Spinal cord (tissue), 10 donors: ENCODE measurements at places on chromosomes 1 and 21.

DNA sequence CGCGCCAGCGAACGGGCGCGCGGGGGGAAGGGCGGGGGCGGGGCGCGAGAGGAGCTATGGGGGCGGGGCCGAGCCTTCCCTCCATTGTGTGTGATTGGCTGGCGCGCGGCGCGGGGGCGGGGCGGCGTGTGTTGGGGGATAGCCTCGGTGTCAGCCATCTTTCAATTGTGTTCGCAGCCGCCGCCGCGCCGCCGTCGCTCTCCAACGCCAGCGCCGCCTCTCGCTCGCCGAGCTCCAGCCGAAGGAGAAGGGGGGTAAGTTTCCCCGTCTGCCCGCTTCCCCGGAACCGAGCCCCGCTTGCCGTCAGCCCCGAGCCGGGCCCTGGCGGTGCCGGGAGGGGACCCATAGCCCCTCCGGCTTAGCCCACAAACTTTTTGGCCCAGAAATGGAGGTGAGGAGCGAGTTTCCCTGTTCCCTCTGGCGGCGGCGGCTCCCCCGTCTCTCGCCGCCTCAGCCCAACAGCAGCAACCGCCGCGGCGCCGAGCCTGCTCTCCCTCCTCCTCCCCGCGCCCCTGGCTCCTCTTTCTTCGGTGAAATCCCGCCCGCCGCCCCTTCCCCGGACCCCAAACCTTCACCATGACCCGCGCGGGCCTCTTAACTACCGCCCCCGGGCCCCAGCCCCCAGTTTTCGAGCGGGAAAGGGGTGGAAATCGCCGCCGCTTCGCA is at the start of gene H3-3A:
Gene H3-3A (plus strand): TSS at position 159 of the 666 bp plus-strand sequence. CDS start 1,636 bp downstream, outside the sequence.
- DNase-seq: peak; percentile 65

DNA sequence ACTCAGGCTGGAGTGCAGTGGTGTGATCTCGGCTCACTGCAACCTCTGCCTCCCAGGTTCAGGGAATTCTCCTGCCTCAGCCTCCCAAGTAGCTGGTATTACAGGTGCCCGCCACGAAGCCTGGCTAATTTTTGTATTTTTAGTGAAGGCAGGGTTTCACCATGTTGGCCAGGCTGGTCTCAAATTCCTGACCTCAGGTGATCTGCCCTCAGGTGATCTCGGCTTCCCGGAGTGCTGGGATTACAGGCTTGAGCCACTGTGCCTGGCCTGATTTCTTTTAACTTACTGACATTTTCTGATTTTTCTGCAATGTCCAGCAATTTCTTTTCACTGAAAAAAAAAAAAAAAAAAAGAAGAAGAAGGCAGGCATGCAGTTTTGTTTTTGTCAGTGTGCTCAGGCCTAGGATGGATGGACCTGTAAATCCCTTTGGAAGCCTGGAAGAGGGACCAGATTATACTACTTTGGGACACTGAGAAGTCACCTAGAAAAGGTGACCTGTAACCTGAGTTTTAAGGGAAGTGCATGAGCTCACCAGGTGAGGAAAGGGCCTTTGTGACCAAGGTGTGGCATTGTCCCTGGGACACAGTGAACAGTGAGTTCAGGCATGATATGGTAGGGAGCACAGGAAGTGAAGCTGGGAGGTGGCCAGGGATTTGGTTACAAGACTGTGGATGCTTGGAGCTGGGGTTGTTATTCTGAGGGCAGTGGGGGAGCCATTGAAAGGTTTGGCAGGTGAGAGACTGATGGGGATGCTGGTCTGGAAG is 2.7 kb upstream of the TMEM61 start:
- no peak for DNase-seq

- no peak for DNase-seq
Observed at GRCh38 chr1:58818075-58818474, 34.2 kb upstream of the JUN start.

GRCh38 chr1:159943278-159943640 is 2.2 kb downstream of the IGSF9 start:
- DNase-seq: no peak

- DNase-seq: no peak
Observed at GRCh38 chr1:192133350-192133926, 24.8 kb upstream of the RGS18 start.

- DNase-seq: no peak
Observed at GRCh38 chr21:42193131-42193671, 25.7 kb upstream of the ABCG1 start.

GRCh38 chr1:3312898-3313575 is 141.4 kb upstream of the ARHGEF16 start:
- no peak for DNase-seq

DNA sequence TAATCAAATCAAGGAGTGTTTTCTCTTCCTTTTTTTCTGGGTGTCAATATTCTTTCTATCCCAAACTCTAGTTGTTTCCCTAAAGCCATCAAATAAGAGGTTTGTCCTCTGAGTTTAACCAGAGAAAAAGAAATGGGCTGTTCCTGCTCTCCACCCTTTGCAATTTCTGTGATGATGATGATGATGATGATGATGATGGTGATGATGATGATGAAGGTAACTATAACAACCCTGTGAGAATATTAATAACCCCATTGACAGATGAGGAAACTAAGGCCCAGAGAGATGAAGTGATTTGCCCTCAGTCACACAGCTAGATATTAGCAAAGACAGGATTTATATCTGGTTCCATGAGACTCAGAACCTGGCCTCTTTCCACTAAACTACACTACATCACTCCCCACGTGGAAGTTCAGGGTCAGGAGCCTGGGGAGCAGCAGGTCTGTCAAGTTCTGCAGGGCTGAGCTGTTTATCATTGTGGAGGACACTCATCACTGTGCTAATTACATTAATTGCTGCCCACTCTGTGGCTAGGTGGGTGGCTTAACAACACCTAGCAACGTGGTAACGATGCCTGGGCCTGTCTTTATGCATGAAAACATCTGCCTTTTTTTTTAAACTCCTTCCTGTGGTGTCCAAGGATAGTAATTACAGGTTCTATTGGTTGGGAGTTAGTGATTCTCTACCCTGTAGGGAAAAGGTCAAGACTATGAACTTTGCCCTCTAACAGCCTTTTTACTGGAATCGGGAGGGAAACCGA is 19.0 kb upstream of the JUN start:
- DNase-seq: no peak

GRCh38 chr1:76433526-76433925 is 359.0 kb downstream of the ST6GALNAC3 start:
- DNase-seq: no peak

DNA sequence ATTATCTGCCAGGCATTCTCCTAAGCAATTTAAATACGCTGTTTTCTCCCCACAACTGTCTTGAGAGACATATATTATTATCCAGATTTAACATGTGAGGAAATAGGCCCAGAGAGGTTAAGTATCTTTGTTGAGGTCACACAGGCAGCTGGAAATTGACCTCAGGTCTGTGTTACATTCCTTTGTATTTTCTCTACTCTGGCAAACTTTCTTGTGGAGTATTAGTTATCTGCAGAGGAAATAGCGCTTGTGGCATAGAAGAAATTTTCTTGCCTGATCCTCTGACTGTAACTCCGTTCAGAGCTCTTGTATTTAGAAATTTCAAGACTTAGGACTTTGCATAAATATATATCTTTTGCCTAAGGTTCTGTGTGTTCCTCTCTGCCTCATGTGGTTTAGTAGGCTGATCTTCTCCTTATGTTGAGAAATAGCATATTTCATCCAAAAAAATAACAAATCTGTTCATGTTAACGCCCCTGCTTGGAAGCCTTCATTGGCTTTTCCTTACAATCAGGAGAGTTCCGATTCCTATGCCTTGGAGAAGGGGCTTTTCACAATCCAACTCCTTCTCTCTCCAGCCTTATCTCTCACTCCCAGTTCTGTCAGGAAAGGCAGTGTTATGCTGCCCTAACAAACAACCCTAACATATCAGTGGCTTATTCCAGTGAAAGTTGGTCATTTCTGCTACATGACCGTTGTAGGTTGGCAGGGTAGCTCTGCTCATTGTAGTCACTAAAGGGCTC is 2.5 kb upstream of the JUN start:
- no peak for DNase-seq

GRCh38 chr1:82346141-82346540 is 545.4 kb downstream of the ADGRL2 start:
- no peak for DNase-seq

- no peak for DNase-seq
Observed at GRCh38 chr1:114479134-114479533, 31.9 kb downstream of the TRIM33 start.

- DNase-seq: peak; percentile 55
Observed at GRCh38 chr1:65420590-65421350, at the start of the genes LEPR and LEPROT. Gene LEPR (plus strand): TSS chr1:65420668. CDS start chr1:65565566, 144,898 bp downstream. Gene LEPROT (plus strand): TSS chr1:65420668. CDS start chr1:65420725, 57 bp downstream.

- no peak for DNase-seq
Observed at GRCh38 chr1:95207223-95207935, 26.6 kb upstream of the RWDD3 start.

- DNase-seq: no peak
Observed at GRCh38 chr1:39170731-39171667, 33.5 kb upstream of the MACF1 start.

DNA sequence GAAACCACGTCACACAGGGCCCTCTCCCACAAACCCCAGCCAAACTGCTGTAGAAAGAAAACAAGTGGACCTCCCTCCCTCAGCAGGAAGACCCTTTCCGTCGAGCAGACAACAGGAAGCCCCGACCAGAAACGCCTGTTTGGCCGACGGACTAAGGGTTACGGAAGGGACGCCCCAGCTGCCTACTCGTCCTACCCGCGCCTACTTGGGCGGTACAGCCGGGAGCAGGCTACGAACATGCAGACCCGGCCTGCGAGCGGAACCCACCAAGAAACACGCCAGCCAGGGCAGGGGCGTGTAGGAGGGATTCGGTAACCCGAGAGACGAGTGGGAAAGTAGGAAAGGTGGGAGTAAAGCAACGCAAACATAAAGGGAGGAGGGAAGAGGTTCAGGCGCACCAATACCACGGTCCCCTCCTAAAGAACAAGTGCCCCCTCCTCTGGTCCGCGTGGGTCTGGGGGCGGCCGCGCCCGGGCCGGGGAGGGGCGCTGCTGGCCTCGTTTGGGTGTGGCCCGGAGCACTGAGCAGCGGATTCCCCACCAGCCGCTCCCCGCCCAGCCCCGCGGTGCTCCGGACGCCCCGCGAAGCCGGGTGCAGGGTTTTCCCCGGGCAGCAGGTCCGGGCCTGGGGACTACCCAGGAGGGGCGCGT is 450 bp downstream of the S100A10 start:
- DNase-seq: no peak

GRCh38 chr1:220604926-220605325 is 77.0 kb downstream of the MARK1 start:
- no peak for DNase-seq

- no peak for DNase-seq
Observed at GRCh38 chr21:36203603-36203889, 46.9 kb downstream of the DOP1B start.

- peak; percentile 0 for DNase-seq
Observed at GRCh38 chr1:72357411-72357810, 75.1 kb upstream of the NEGR1 start.

DNA sequence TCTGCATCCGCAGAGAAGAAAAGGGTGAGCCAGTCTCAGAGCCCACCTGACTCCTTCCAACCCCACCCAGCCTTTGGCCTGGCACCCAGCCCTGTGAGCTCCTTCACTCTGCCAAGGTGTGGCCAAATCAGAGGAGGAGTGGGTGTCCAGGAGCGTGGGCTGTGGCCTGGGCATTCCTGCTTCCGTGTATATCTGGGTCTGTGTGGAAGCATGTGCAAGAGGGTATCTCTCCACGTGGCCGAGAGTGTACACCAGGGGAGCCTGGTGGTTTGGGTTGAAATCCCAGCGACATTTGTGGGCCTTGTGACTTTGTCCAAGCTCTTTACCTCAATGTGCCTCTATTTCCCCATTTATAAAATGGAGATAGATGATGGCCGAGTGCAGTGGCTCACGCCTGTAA is 29.8 kb downstream of the CDCP2 start:
- no peak for DNase-seq

GRCh38 chr1:89149229-89149628 is 23.3 kb upstream of the GBP2 start:
- DNase-seq: peak; percentile 17

DNA sequence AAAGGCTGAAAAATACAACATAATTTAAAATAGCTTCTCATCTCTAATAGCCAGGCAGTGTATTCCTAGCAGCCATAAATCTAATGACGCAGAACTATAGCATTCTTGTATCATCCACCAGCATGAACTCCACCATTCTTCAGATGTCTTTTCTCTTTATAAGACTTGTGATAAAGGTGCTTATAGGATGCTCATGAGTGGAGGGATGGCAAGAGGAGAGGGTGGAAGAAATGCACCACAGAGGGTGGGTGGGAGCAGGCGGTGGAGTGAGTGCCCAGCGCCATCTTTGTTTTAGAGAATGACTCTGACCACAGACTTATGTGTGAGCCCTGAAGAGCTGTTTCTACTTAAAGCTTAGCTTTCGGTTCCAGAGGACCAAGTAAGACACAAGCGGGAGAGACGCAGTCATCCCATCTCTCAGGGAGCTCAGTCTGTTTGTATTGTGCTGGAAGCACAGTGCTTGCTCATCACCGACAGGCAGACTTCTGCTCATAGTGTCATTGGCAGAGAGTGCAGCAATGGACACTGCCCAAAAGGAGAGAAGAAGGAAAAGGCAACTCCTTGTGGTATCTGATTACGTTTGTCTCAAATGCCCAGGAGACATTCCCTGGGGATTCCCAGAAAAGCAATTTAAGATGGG is 65.6 kb downstream of the KCNJ15 start:
- no peak for DNase-seq

DNA sequence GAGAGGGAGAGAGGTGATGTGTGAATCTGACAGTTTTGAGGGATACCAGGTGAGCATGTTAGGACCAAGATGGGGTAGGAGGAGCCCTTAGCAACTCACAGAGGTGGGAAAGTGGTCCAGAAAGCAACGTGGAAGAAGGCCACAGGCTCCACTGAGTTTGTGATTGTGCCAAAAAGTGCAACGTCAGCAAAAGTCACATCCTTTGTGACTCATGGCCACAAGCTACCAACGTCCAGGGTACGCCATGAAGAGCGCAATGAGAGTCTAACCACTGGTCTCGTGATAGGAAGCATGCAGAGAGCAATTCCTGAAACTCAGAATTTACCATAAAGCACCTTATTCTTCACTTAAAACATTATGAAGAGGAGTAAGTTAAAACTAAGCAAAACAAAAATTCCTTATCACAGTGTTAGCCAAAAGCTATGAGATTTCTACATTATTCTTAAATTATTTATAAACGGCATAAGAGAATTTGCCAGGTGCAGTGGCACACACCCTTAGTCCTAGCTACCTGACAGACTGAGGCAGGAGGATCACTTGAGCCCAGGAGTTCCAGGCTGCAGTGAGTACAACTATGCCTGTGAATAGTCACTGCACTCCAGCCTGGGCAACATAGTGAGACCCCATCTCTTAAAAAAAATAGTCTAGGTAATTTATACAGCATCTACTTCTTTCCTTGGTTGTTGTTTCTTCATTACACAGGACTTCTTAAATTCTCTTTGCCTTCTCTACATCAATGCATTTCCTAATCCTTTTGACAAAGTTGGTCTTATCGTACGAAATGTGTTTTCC is 55.2 kb downstream of the COLGALT2 start:
- DNase-seq: no peak

DNA sequence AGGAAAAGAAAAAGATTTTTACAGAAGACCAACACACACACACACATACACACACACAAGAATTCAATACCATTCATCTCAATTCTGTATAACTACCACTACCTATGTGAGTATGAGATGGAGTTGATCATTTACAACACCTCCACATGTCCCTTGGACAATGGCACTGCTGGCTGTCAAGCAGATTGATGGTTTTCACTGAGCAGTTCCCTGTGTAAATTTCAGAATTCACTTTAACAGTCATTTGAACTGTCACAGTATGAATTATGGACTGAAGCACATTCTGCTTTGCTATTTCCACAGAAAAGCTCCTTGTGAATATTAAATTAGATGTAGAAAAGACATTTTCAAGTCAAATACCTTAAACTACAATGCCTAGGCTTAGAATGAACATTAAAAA is 14.3 kb downstream of the KCNT2 start:
- no peak for DNase-seq

GRCh38 chr21:14487490-14488432 is 58.4 kb downstream of the SAMSN1 start:
- DNase-seq: no peak
